ENCODE measurements at places on chromosomes 7 and 10.

GRCh38 chr7:1192171-1192676, 32.2 kb upstream of the ZFAND2A start:
- no peak for DNase-seq

- DNase-seq, result no peak
These were observed 37.4 kb downstream of the USP54 start for GRCh38 chr10:73553761-73554160.

GRCh38 chr10:118444069-118444468, 101.9 kb upstream of the FAM204A start:
- DNase-seq, result no peak

GRCh38 chr7:44979481-44980392, 922 bp upstream of the MYO1G start:
- DNase-seq, result no peak

- no peak for DNase-seq
These were observed 215.5 kb downstream of the LRMDA start for GRCh38 chr10:75646916-75647315.

- DNase-seq, result no peak
These were observed 36.9 kb downstream of the SLC26A4 start for GRCh38 chr7:107697321-107698049.

GRCh38 chr7:49928787-49929186, 155.3 kb downstream of the VWC2 start:
- no peak for DNase-seq

DNA sequence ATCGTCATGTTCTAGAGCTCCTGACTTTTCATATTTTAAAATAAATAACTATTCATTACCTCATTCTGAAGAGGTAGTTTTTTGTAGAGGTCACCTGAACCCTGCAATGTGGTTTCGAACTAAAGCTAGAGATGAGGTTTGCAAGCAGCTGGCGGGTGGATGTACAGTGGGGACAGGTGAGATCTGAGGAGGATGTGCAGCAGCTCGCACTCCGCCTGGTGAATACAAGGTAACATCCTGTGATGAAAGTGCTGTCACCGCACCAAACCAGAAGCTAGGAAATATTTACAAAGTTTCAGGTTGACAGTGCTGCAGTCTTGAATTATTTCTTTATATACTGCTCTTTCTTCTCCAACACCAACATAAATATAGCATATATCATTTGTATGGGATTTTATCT, 26.5 kb downstream of the NDUFB2 start:
- DNase-seq, result no peak

GRCh38 chr7:103622274-103622673, 176.3 kb upstream of the SLC26A5 start:
- DNase-seq, result no peak

DNA sequence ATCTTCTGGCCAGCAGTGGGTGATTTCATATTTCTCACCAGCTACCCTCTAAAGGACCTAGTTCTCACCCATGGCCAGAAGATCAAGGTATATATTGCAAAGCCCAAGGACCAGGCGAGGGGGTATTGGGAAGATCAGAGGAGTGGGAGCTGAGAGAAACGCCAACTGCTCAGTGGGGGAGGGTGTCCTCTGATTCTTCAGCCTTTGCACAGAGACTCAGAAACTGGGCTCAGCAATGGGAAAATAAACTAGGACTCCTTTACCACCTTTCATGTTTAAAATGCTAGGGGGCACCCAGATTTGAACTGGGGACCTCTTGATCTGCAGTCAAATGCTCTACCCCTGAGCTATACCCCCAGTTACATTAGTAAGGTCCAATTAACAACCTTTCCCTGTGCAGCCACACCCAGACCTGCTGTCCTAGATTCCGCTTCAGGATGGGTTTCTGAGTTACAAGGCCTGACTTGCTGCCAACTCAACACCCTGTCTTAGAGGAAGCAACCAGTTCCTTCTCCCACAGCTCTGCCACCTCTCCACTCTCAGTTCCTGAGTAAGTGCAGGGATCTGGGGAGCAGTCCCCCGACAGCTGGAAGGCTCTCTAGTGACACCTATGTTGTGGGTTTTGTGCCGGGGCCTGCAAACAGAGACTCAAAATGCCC, 93.5 kb downstream of the ZNF783 start:
- DNase-seq, result no peak

DNA sequence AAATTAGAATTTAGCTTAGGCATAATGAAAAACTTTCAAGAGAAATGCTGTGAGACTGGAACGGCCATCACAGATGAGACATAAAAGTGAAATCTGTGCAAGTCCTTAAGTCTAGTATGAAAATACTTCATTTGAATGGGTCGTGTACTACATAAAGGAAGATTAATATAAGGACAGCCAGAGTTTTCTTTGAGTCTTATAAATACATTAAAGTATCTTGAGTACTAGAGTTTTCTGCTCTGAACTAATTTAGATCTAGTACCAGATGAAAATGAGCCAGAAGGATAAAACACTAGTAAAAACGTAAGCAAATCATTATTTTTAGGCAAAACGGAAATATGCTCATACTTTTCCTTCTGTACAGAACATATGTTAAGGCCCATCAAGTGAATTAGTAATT, 93.1 kb downstream of the ATE1 start:
- no peak for DNase-seq

GRCh38 chr10:50470345-50470744, 153.4 kb downstream of the SGMS1 start:
- DNase-seq, result no peak

DNA sequence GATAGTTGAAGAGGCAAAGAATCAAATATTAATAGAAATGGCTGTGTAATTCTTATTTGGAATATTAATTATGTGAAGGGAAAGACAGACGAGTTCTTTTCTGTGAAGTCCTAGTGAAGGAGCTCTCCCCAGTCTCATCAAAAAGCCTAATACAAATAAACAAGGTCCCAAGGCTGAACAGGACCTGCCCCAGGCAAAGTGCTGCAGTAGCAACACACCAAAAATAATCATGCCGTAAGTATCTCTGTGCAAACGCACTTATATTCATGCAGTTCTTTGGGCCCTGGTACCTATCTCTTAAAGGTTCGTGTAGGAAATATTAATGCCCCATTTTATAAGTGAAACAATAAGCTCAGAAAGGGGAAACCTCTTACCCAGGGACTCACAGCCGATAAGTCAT, 12.2 kb upstream of the CHST15 start:
- no peak for DNase-seq

DNA sequence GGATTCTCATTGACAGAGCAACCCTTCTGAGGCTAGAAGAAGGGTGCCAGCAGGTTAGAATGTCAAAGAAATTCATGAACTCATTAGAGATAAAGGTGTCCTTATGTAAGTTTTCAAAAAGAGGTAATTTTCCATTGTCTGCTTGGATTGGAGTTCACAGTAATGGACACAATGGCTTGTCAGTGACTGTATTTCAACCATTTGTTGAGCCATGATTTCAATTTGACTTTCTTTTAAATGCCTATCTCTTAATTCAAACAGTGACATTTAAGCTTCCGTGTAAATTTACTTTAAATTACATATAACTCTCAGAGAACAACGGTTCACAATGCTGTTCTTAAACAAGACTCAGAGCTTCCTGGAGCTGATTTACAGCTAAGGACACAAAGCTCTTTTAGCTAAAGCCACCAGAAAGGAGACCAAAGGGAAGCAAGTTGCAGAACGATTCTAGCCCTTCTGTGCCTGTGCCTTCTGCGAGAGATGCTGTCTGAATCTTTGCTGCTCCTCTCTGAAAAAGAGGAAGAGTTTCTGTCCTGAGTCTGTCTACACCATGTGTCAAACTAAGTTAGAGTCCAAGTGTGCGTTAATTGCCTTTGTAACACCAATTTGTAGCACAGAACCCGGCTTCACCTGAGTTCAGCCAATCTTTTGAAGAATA, 42.2 kb upstream of the PFKP start:
- DNase-seq, result no peak

DNA sequence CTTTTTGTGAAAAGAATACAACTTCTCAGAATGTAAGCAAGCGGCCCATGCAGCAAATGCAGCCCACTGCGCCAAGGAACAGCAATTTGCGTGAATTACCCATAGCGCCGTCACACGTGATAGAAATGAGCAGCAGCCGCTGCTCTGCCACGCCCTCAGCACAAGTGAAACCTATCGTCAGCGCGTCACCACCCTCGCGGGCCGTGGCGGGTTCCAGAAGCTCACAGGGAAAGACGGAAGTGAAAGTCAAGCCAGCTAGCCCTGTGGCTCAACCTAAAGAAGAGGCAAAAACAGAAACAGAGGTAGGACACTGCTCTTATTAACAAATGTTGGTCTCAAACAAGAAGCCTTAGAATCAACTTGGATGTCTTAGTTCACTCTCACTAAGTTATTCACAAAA, 70.5 kb downstream of the SHH start:
- DNase-seq, result no peak

- DNase-seq, result no peak
These were observed 65.1 kb upstream of the EBF3 start for GRCh38 chr10:130029209-130029608.

GRCh38 chr7:26667514-26668133, 196.8 kb downstream of the SKAP2 start:
- DNase-seq, result peak; percentile 63

DNA sequence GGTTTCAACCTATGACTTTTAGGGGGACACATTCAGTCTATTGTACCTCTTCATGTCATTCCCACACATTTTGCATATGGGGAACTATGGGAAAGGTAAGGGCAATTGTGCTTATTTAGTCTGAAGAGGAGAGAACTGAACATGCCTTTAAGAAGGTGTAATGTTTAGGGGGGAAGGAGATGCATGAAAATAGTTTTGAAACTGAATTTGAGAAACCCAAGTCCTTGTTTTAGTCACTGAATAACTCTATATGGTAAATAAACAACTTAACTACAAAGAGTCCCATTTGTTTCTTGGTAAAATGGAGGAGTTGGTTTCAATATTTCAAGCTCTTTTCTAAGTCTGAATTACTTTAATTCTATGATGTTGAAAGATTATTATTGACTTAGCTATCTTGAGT, 166.1 kb downstream of the DNAJB9 start:
- DNase-seq, result no peak

- DNase-seq, result no peak
These were observed 181.7 kb downstream of the PTEN start for GRCh38 chr10:88045096-88045495.

DNA sequence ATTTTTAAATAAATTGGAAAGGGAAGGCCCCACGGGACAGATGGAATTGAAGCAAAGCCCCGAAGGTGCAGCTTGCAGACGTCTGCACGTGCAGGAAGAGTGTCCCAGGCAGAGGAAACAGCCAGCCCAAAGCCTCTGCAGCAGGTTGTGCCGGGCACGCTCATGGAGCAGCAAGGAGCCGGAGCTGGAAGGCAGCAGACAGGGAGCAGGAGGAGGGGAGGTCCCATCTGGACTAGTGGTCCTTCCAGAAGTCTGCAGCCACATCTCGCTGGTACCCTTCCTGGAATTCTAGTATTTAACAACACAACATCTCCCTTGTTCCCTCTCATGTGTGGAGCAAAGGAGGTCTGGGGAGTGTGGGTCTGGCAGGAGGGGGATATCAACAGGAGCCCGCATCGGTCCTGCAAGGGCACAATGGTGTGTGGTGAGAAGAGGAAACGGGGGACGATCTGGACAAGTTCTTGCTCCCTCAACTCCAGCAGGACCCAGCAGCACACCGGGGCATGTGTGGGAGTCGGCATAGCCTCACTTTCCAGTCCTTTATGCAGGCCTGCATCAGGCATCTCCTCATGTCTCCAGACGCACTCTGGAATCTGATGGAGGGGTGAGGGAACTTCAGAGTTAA, 169.3 kb downstream of the GRID1 start:
- DNase-seq, result no peak

DNA sequence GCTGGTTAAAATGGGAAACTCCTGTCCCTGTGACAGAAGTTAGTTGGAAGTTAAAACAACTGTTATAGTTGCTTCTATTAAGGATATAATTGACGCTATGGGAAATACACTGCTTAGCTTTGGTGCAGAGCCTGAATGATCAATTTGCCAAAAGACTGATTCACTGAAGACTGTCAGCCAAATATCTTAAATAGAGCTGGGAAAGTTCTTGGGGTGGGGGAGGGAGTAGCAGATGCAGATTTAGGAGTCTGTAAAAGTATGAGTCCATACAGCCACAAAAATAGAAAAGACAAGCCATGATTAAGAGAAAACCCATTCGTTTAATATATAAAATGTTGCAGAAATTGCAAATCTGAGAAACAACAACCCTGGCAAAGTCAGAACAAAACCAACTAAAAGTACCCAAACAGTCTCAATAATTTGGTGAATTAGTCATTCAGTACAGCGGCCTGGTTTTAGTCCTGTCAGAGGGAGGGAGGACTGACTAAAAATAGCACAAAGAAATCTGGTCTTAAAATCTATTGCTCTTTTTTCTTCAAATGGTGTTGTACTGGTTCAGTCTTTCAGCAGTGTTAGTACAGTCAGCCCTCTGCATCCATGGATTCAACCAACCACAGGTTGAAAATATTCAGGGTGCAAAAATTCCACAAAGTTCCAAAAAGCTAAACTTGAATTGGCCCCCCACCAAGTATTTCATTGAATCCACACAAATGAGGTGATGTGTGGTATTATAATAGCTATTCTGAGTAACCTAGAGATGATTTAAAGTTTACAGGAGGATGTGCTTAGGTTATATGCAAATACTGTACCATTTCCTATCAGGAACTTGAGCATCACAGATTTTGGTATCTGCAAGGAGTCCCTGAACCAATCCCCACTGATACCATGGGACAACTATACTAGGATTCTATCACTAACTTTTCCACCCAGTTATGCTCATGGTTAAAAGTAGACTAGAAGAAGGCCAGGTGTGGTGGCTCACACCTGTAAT, 30.0 kb downstream of the STK17A start:
- no peak for DNase-seq

- no peak for DNase-seq
These were observed 21.0 kb downstream of the ASB13 start for GRCh38 chr10:5645375-5645774.

DNA sequence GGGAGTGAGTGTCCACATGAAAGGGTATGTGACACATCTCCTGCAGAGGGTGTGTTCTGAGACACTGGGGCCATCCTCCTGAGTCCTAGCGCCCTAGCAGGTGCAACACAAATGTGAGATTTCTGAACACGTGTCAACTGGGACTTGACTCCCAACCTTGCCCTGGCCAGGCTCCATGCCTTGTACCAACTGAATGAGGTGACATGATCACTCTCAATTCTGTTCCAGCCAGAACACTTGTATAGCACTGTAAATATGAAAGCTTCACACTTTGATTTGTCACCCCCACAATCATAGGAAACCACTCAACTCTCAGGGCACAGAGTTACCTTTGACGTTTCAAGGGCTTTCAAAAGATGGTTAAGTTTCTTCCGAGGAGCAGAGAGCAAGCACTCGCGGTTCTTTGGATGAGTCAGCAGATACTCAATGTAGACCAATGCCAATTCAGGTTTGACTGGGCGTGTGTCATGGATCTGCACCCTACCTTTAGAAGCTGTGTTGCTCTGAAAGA, 48.6 kb downstream of the NCAPG2 start:
- DNase-seq, result no peak

- no peak for DNase-seq
These were observed 14.2 kb downstream of the ZNF365 start for GRCh38 chr10:62388328-62388727.

All from T1000 (cell line).